ENCODE measurements at places on chromosomes 4 and X.

DNA sequence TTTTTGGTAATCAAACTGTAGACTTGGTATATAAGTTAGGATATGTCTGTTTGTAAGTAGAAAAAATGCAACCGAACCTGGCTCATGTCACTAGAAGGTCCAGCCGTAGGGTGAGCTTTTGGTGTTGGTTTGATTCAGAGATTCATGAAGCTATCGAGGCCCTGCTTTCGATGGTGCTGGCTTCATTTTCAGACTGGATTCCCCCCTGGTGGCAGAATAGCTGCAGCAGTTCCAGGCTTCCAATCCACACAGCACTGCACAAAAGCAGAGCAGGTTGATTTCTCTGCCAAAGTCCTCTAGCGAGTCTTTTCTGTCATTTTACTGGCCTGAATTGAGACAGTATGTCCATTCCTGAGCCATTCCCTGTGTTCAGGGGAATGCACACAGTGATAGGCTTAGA lies 33.1 kb downstream of the PDK3 start:
- DNase-seq: no peak

DNA sequence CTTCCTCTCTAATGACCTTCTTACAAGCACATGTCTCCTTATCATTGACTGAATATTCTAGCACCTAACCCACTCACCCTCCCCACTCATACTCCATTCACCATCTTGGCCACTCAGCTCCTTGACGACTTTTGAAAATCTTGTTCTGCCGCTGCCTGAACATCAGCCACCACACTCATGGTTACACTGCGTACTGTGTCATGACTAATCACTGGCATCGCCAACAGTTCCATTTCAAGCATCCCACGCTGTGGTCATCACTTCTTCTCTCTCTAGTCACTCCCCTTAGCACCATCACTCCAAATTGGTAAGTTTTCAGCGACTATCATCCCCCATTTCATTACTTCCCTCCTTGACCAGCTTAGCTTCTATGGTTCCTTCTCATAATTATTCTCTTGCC lies 352.8 kb downstream of the MAPK10 start:
- DNase-seq: no peak

DNA sequence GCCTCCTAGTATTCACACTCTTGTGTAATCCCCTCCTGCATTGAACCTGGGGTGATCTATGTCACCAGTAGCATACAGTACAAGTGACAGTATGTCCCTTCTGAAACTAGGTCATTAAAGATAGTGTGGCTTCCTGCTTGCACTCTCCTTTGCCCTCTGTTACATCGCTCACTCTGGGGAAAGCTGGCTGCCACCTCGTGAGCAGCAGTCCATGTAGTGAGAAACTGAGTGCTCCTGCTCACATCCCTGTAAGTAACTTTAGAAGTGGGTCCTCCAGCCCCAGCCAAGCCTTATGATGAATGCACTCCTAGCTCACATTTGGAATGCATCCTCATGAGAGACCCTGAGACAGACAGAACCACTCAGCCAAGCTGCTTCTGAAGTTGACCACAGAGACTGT lies 89.8 kb upstream of the TNIP3 start:
- no peak for DNase-seq

DNA sequence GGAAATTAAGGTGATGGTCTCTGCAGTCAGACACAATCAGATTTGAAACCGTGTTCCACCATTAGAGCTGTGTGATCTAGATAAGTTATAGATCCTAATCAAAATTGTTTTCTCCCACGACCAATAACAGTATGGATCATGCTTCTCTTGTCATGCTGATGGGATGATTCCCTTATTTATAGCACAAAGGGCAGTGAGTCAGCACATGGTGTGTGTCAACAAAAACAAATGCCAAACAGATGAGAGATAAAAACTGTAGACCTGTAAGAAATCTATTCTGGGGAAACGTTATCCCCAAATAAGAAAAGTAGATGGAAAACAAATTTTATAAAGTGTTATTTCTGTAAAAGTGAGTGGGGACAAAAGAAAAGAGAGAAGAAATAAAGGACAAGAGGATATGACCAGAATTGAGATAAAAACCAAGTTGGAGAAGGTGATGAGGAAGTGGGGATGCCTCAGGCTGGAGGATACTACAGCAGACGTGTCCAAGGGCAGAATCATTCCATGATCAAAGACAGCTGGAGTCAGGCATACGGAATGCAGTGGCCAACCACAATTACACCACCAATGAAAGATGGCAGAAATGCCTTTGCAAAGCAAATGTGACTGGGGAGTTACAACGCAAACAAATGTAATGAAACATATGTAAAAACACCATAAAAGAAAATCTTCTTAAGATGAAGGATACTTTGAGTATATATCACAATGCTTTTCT lies 377.8 kb upstream of the PRKX start:
- no peak for DNase-seq

GRCh38 chrX:110145854-110146253 lies 142.9 kb downstream of the TMEM164 start:
- DNase-seq: no peak

DNA sequence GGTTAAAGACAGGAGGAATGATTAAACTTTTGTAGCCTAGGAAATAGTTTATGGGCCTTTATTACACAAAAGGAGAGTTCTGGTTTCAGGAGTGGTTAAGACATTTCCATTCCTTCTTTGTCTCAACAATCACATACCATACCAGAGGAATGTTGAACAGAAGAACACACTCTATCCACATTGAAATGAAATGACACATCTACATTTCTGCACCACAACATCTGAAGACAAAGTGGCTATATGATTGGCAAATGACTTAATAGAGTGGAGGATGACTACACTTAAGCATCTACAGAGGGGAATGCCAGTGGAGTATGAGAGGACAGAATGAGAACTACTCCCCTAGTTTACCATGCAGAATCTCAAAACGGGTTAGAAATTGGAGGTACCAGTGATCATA lies 8.0 kb downstream of the CYP2U1 start:
- no peak for DNase-seq

GRCh38 chr4:168197926-168198325 lies 105.6 kb downstream of the ANXA10 start:
- DNase-seq: no peak

DNA sequence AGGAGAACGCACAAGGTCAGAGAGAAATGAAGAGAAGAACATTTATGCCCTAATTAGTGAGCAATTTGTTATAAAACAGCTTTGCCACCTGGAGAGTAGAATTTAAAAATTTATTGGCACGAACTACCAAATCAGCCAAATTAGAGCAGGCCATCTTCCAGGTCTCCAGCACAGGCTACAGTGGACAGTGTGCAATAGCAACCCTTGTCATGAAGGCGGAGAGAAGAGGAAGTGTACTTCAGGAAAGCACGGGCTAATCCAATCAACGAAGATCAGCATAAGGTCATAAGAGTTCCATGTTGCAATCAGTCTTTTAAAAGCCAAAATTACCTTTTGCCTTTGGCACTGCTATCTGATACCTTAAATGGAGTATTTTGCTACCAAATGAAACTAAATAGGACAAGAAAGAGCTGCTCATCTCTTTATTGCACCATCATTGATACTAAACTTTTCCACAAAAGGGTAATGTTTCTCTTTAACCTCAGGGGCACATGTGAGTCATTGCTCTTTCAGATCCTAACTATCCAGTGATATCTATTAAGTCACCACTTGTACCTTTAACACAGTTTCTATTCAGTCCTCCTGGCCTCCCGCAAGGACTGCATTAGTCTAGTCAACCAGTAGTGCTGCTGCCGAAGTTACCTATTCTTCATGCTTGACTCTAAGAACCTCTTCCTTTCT lies 19.9 kb downstream of the ANK2 start:
- DNase-seq: no peak

DNA sequence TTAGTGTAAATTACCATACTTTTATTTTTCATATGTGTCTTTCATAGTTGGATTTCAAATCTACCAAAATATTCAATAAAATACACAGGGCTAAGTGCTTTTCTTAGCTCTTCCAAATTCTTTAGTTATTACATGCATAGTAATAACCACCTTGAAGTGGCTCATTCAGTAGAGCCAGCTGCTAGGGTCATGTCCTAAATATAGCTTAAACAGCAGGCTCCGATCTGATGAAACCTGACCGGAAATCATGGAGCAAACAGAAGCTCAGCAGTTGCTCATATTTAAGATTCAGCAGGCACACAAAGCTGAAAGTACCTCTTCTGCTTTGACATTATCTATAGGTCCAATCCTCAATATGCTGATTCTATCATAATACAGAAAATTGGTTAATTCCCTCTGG lies 1470.4 kb downstream of the ADGRL3 start:
- DNase-seq: peak; percentile 78

DNA sequence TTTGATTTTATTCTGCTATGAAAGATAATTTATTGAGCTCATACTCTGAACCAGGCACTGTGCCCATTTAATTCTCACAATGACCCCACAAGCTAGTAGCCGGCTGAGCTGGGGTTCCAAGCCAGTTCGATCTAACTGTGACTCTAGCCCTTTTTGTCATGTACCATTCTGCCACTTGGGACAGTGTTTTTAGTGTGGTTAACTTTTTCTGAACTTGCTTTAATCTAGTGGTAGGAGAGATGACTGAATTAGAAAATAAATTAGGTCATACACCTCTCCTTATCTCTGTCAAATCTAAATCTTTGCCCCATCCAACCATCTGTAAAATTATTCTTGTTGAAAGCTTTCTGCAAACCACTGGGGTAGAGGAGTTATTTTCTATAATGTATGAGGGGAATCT lies 136.0 kb downstream of the CBR4 start:
- DNase-seq: no peak

DNA sequence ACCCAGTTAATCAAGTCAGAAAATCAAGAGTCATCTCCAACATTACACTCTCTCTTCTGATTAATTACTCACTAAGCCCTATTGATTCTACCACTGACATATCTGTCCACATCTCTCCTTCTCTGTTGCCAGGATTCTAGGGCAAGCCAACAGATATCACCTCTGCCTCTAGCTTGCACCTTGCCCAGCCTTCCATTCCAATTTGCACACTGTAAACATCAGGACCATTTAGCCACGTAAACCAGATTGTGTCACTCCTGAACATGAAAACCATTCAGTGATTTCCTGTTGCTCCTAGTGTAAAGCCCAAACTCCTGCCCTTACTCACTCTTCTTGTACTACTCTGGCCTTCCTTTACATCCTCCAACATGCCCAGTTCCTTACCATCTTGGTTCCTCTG lies 68.0 kb upstream of the PLS3 start:
- DNase-seq: no peak

DNA sequence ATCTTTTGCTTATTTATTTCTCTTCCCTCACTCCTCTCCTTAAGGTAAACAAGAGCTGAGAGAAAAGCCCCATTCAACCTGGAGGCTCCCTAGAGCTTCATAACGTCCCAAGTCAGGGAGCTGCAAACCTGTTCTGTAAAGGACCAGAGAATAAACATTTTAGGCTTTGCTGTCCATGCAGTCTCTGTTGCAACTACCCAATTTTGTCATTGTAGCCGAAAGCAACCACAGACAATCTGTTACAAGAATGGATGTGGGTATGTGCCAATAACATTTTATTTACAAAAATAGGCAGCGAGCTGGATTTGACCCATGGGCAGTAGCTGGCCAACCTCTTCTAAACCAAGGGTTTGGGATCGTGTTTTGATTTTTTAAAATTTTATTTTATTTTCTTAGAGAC lies 71.3 kb upstream of the TBL1X start:
- DNase-seq: no peak

DNA sequence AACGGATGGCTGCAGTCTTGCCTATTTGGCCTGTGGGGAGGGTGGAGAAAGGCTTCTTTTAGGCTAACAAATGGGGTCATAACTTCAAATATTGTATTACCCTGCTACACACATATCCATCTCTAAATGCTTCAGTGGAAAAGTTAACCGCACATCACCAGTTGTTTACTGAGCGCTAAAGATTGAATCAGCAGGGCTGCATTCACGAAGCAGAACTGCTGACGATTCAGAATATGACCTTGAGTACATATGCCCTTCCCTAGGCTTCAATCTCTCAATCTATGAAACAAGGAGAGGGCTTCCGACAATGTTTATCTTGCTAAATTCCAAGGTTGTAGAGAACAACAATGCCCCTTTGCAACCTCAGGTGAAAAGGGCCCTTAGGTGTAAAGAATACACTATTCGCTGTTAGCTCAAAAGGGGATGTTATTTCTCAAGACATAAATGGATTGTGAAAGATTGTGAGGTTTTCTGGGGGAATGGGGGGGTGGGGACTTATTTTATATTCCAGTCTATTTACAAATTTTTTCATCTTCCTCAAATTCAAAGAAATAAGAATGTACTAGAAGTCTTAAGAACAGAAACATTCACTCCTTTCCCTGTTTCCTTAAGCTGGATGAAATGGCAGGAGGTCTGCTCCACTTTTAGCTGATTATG lies 2.6 kb upstream of the ATP6AP2 start:
- DNase-seq: no peak

DNA sequence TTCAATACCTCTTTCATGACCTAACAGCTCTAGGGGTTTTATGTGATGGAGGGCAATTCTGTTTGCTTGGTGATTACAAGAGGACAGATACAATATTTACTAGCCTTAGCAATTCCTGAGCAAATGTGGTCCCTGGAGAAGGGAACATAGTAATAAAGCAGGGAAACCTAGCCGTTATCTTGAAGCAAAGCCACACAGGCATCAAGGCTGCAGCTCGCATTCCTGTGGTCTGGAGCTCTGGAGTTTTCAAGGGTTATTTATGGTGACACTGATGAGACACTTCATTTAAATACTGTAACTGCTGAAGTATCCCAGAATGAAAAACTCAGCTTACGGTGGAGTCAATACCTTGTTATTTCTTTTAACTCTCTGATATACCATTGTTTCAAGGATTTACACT lies 66.8 kb downstream of the AFF2 start:
- DNase-seq: no peak

DNA sequence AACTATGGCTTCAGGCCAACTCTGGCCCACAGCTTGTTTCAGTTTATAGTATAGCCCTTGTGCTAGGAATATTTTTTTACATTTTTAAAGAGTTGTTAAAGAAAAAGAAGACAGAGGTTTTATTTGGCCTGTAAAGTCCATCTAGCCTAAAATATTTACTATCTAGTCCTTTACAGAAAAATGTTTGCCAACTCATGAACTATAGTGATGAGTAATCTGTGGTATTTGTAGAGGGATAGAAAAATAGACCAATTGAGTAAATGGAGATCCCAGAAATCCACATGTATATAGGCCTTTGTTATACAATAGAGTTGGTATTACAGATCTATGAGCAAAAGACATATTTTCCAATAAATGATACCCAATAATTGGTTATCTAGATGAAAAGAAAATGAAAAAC lies 288.7 kb downstream of the PRDM5 start:
- no peak for DNase-seq

DNA sequence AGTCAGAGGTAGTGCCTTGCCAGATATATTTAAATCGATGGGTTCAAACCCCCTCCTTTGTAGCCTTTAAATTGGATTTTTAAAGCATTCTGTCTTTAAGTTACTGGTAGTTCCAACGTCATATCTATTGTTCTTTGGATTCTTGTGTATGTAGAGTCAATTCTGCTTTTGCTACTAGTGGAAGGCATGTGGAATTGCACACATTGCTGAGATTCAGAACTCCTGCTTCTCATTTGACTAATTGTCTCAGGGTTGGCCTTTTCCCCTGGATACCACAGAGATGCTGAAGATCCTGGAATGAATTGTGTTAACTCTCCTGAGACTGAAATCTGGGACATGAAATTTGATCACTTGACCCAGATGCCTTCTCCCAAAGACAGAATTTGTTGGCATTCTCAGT lies 328.3 kb upstream of the RPS6KA3 start:
- no peak for DNase-seq
